NCI-H1930 (cell line): ENCODE measurements at places on chromosomes 11 and 22.

DNA sequence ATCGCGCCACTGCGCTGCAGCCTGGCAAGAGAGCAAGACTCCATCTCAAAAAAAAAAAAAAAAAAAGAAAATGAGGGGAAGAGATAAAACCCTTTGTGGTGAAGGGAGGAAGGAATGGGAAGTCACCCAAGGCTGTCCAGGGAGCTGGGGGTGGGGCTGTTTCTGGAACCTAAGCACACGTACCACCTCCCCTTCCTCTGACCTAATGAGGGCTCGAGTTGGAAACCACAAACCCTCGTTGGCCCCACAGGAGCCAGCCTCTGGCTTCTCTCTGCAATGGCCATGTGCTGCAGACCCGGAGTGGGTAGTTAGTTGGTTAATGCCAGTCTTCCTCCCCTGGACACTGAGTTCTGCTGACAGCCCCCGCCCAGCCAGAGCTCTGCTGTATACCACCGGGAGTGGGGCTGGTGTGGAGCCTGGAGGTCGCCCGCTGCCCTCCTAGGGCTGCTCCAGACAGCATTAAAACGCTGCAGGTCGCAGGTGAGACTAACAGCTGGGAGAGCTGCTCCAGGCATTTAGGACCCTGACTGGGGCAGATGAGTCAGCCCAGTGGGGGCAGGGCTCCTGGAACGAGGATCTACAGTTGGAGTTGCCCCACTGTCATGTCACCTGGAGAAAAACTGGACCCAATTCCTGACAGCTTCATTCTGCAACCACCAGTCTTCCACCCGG is at the start of gene LGALS12:
Gene LGALS12, plus strand, starts transcription at position 228 of the 672 bp plus-strand sequence. Its CDS starts 375 bp downstream, at position 603.
- DNase-seq: no peak

DNA sequence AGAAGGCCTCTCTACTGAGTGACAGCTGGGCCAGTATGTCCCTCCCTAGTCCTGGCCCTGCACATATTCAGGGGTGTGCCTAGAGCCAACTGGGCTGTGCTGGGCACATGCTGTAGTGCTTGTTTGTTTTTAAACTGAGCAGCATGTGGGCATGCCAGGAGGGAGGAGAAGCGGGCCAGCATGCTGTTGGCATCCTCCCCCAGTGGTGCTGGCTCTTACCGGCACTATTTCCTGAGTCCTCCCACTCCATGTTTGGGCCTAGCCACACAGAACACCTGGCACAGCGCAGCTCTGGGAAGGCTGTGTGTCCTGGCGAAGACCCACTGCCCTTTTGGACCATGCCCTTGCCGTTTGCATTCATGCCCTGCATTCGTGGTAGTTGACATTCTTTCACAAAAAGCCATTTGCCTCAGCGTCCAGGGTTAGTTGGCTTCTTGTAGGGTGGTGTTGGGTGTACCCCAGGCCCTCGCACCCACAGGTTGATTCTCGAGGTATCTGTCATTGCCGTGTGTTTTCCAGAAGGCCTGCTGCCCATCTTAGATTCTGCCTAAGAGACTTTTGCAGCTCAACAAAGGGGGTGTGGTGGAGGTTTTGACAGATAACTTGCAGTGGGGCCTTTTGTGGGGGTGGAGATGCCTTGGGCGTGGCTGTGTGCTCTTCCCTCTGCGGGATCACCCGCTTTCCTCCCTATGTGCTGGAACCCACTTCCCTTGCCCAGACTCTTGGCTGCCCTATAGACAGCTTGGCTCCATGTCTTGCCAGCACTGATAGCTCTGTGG is 13.6 kb downstream of the DGCR8 start:
- DNase-seq: no peak

- DNase-seq: no peak
Observed at GRCh38 chr11:71461696-71462095, 8.7 kb downstream of the NADSYN1 start.

- no peak for DNase-seq
Observed at GRCh38 chr11:118114266-118114665, 27.5 kb upstream of the SMIM35 start.

DNA sequence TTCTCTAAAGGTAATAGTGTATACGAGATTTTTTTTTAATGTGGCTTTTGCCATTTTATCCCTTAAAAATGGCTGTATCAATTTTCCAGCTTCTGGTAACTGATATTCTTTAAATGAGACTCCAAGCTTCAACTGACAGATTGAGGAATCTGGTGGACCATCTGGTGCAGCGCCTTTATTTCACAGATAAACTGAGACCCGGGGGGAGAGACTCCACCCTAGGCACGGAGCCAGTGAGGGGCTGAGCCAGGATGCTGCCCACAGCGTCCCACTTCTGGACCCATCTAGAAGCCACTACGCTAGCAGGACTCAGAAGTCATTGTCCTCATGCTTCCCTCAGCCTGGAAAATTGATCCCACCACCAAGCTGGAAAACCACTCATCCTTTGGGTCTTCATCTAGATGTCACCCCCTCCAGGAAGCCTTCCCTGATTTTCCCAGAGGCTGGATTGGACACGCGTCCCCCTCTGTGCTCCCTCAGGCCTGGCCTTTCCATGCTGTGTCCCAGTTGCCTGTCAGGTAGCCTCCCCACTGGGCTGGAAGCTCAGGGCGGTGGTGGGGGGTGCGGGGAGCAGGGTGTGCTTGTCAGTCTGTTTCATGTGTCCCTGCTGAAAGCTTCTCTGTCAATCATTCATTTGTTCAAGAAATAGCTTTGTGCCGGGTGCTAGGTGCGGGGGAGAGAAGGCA is 12.3 kb upstream of the CD5 start:
- no peak for DNase-seq
